ENCODE measurements at places on chromosomes 13 and 19.
A peak's percentile ranks its signal among the peaks of the same experiment; 100 is the strongest.

- no peak for DNase-seq
These were observed 43.3 kb downstream of the CRYL1 start for GRCh38 chr13:20482275-20482761.

DNA sequence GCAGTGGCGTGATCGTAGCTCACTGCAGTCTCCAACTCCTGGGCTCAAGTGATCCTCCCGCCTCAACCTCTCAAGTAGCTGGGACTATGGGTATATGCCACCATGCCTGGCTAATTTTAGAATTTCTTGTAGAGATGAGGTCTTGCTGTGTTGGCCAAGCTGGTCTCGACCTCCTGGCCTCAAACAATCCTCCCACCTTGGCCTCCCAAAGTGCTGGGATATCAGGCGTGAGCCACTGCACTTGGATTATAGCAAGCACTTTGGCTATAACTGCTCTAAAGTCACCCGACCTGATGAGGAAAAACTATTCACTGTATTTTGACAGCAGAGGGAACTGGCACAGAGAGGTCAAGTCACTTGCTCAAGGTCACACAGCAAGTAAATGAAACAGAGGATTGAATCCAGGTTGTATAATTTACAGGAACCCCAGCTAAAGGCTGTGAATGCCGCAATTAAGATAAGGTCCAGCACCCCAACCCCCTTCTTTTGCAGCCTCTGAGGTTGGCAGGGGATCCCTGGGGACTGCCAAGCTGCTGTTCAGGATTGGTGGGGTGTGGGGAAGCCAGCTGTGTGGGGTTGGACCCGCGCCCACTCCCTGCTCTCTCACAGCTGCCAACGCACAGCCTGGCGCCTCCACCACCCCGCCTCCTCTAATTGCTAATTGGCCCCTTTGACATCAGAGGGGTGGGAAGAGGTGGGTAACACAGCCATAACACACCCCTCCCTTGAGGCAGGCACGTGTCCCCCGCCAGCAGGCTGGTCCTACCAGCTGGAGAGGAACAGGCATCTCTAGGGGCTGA, 6.0 kb downstream of the TMIGD2 start:
- DNase-seq: no peak

GRCh38 chr19:15464394-15465385, at the start of gene RASAL3:
TSS of gene RASAL3 (minus strand) at chr19:15464544. CDS start at chr19:15464358, 186 bp downstream.
- no peak for DNase-seq

DNA sequence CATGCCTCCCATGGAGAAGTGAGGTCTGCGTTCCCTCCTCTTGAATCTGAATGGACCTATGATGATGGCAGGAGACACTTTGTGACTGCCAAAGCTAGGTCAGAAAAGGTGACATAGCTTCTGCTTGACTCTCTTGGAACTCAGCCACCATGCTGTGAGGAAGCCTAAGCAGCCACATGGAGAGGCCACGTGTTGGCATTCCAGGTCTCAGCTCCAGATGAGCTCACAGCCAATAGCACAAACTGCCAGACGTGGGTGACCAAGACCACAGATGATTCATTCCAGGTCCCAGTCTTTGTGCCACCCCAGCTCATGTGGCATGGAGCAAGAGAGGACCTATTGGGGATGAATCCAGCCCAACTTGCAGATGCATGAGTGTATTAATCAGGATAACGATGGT, 8.7 kb upstream of the GGACT start:
- DNase-seq: no peak

DNA sequence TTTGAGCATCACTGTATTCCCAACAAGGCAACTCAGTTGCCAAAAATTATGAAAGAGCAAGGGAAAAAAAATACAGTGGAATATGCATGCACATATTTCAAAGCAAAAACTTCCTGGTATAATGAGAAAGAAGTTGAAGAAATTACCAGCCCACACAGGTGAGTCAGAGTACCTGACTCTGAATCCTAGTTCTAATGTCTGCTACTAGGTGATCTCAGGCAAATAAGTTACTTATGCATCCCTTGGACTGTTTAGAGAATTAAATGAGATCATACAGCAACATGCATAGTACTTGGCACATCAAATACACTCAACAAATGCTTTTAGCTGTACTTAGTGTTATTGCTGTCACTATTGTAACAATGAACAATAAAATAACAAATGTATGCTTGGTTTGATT, 144.9 kb downstream of the MIPEP start:
- DNase-seq: peak; percentile 13

DNA sequence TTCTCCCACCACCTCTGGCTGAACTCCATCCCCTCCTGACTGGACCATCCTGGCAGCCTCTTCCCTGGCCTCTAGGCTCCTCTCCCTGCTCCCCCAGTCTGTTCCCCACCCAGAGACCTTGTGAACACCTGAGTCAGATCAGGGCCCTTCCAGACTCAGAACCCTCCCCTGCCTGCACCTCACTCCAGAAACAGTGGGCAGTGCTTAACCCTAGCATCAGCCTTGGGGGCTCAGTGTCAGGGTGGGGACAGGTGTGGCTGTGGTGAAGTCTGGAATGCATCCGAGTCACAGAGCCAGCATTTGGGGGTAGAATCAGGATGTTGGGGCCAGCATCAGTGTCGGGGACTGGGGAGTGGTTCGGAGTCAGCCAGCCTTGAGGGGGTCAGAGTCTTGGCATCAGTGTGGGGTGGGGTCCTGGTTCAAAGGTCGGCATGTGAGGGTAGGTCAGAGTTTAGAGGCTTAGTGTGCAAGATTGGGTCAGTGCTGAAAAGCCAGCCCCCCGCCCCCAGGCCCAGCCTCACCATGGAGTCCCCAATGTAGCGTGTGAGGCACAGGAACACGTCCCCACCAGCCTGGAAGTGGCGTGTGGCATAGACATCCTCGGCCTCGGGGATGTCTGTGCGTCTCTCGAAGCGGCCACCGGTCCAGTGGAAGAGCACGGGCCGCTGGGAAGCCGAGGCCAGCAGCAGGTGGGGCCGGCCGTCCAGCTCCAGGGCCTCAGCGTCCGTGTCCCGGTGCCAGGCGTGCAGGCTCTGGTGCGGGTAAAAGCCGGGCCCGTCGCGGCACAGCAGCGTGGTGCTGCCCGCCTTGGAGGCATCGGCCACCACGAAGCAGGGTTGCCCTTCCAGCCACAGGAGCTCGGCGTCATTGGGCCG, 8.9 kb downstream of the LGI4 start:
- DNase-seq: peak; percentile 36

GRCh38 chr13:98368019-98368418, 190.9 kb upstream of the RNF113B start:
- DNase-seq: no peak

GRCh38 chr13:113976711-113977684, 3.1 kb upstream of the C13orf46 start:
- peak; percentile 40 for DNase-seq

DNA sequence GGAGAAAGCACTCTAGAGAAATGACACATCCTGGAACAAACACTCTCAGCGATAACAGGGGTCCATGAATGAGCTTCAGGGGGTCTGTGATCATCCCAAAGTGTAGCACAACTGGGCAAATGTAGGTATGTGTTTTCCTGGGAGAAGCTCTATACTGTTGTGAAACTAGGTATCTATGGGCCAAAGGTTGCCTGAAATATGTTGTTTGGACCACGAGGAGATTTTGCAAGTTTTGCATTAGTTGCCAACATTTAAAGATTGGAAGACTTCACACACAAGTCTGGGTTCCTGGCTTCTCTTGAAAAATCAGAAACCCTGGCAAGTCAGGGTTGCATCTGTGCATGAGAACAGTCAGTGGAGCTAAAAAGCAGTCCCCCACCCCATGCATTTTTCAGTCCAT, 26.7 kb upstream of the POU2F2 start:
- no peak for DNase-seq

GRCh38 chr13:49454388-49455006, 10.4 kb downstream of the SETDB2 start:
- DNase-seq: no peak

GRCh38 chr13:32947411-32948276, 68.6 kb upstream of the KL start:
- no peak for DNase-seq

DNA sequence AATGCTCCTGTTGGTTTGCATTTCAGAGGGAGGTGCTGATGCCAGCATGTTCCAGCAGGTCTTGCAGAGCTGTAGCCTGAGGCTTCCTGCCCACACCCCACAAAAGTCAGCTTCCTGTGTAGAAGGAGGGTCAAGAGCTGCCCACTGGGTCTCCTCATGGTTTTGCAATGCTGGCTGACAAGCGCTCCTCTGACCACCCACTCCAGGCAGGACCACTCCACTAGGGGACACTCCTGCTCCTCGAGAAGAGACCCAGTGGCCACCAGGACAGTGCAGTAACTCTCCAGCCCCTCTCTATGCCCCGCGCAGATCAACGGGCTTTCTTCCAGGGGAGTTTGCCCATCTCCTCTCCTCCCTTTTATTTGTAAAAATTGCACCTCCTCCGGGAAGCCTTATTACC, 72.9 kb upstream of the UQCRFS1 start:
- no peak for DNase-seq

DNA sequence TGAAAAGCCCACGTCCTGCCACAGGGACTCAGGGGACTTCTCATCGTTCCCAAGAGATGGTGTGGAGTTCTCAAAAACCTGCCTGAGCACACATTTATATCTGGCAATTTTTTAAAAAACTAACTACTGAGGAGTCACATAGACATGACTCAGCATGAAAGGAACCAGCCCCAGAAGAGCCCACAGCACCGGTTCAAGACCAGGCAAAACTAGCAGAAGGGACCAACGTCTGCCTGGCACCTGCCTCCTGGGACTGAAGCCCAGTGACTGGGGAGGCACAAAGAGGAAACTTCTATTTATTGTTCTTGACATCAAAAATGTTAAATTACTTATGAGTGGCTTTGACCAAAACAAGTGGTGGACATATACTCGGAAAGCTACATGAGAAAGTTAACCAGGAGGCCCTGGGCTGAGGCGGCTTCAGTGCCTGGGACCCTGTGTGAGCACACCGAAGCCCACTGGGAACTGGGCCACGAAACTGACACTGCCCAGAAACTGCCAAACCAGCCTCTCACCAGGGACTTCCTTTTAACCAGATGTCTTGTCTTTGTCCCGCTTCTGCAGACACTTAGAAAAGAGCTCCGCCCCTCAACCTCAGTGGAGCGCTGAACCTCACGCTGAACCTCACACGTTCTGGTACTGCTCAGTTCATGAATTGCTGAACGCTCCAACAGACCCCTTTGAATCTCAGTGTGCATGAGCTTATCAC, 25.7 kb downstream of the C13orf46 start:
- DNase-seq: no peak

DNA sequence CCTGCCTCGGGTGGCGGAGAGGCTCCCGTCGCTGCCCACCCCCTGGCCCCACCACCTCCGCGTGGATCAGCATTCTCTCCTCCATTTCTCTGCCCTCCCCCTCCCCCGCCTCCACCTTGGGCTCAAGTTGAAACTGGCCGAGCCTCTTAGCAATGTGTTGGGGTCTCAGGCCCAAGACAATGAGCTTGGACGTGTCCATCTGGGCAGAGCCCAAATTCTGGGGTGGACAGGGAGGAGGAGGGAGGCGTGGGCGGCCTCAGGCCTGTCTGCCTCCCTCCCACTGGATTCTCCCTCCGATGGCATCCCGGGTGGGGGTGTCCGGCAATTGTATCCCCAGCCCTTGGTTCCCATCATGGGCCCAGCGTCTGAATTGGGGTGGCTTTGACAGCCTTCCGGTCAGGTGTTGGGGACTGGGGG, 1.2 kb downstream of the CELF5 start:
- DNase-seq: no peak

DNA sequence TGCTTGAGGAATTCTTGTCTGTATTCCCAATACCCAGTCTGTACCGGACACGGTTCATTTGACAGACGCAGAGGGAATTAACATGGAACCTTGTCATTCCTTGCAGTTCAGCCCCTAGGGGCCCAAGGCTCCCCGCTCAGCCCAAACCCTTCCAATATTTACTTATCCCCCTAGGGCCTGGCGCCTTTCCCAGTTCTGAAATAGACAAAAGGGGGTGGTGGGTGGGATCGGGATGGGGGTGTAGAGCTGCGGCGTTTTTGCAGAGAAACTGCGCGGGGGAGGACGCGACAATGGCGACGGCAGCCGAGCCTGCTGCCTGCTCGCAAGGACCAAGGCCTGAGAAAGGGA, 583 bp downstream of the AKAP8L start:
- no peak for DNase-seq

DNA sequence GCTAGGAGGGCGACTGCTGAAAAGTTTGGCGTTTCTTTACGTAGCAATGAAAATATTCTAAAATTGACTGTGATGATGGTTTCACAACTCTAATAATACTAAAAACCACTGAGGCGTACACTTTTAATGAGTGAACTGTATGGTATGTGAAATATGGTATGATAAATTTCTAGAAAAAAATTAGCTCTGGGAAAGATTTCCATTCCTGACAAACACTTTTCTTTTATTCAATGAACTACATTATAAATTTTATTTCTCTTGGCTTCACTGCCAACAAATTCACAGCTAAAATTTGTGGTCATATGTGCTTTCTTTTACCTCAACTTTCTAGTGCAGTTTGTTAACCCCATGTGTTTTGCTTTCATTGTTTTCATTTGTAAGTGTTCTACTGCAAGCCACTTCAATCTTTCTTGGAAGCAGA, 11.1 kb downstream of the ZC3H13 start:
- DNase-seq: no peak

DNA sequence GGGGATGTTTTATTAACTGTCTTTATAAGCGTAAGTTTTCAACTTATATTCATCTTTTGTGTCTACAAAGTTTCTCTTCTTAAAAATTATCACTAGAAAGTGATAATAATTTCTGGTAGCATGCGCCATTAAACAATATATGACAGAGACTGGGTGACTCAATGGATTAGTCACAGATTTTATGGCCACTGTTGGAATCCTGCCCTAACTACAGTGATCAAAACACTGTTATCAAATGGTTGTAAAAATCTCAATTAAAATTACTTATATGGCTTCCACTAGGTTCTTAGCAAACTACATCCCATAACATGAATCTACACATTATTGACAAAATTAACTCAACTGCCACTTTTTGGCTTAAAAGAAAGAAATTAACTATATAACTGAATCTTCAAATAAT, 350.0 kb downstream of the DACH1 start:
- peak; percentile 43 for DNase-seq

- no peak for DNase-seq
These were observed 60.6 kb downstream of the LNX2 start for GRCh38 chr13:27559719-27560118.

GRCh38 chr19:6224308-6224675, 55.5 kb downstream of the MLLT1 start:
- no peak for DNase-seq

DNA sequence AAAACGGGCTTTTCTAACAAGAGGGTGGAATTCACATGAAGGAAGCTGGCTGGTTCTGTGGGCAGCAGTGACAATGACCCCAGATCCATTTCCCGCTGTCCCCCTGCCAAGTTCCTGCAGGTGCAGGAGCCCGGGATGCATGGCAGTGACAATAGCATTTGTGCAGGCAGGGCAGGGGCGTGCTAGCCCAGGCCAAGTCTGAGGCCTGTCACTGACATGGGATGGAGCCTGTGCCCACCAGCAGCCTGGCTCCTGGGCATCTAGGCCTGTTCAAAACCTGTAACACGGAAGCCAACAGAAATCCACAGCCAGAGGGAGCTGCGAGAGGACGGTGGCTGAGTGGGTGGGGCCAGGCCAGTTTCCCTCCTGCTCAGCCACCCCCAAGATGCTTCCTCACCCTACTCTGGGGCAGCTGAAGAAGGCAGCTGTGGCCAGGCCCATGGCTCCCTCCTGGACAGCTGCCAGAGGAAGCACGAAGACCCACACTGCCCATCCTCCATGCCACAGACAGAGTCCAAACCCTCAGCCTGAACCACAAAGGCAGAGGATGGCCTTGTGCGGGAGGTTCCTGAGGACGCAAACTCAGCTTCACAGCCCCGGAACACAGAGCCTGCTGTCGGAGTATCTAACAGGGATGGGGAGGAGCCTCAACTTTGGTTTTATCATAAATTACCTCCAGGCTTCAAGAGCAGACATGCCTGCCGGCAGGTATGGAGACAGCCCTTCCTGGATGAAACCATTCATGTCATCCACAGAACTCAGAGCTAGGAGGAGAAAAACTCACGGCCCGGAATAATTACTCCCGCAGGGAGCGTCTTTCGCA, 74.0 kb downstream of the CEBPG start:
- DNase-seq: no peak
